GM20000 (cell line): ENCODE measurements at places on chromosomes 16 and 17.

- no peak for DNase-seq
These were observed 10.4 kb downstream of the KCNH6 start for GRCh38 chr17:63533433-63534077.

GRCh38 chr16:73228649-73229048, 180.7 kb upstream of the ZFHX3 start:
- no peak for DNase-seq

DNA sequence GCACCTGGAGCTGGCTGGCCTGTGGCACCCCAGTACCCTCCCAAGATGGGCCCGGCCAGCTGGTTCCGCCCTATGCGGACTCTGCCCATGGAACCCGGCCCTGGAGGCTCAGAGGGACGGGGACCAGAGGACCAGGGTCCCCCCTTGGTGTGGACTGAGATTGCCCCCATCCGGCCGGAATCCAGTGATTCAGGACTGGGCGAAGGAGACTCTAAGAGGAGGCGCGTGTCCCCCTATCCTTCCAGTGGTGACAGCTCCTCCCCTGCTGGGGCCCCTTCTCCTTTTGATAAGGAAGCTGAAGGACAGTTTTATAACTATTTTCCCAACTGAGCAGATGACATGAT, 12.0 kb downstream of the TBX21 start:
- no peak for DNase-seq

- DNase-seq = no peak
These were observed 110.4 kb upstream of the HAS3 start for GRCh38 chr16:68995011-68995504.

DNA sequence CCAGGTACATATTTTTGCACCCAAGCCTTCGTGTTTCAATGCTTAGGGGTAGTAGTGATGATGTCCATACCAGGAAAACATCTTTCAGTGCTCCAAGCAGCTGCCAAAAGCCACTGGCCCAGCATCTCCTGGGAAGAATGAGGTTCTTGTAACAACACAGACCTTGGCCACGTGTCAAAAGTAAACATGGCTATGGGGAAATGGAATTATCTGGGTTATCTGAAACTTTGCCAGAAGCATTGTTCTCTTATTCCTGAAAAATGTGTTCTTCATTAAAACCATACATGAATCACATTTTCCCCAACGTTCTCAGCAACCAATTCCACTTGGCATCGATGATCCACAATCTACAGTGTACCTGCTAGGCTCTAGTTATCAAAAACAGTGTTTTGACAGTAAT, 524.2 kb upstream of the EEF2KMT start:
- no peak for DNase-seq

- DNase-seq = no peak
These were observed 10.8 kb downstream of the TMEM235 start for GRCh38 chr17:78242024-78242742.

- DNase-seq = no peak
These were observed 260.3 kb downstream of the FTO start for GRCh38 chr16:53964145-53964790.

DNA sequence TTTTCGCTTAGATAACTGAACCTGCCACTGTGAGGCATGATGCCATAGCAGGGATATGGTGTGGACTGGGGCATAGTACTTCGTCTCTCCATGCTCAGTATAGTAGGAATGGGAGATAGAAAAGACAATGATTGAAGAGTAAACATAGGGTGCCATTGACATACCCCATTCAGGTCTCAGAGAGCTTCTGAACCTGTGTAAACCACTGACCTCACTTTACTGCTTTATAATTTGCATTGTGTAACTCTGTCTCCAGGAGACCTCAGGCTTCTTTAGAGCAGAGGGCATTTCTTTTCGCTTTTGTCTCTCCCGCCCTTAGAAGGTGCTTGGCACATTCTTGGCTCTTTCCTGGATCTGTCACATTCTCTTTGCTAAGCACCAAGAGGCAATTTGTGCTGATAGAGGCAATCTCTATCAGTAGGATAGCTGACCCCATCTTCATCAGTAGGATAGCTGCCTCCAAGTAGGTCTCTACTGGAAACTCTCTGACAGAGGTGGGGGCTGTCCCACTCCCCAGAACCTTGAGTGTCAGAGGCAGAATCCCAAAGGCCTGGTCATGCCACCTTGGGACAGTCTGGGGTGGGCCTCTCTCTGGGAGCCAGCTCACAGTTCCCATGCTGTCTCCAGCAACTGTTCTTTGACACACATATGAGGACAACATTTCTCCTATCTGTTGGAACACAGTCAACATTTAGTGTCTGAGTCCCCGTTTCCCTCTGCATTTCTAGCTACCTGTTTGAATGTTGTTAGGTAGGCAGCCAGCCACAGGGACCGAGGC, 181.9 kb downstream of the UTP18 start:
- DNase-seq = no peak
